ENCODE measurements at places on chromosomes 12 and 14.

GRCh38 chr12:69501154-69501895 is 31.1 kb downstream of the FRS2 start:
- DNase-seq, result no peak

DNA sequence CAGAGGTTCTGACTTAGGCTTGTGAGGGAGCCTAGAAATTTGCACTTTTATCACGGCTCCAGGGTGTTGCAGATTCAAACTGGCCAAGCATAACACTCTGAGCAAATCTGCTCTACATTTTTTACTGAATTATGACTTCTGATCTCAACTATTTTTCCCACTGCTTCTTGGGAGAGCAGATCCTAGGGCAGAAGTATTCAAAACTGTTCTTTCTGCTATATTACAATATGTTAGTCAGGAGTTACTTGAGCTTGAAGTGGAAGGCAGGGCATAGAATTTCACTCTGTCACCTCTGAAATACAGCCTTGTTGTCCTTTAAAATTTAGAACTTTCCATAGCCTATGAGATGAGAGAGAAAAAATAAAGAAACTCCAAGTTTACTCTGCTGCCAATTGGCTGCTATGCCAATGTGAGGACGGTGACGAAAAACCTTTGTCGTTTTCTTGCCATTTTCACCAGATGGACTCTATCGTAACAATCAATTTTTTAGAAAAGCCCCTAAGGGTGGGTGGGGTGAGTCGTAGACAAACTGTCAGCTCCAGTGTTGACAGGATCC is 16.4 kb upstream of the KERA start:
- DNase-seq, result no peak

DNA sequence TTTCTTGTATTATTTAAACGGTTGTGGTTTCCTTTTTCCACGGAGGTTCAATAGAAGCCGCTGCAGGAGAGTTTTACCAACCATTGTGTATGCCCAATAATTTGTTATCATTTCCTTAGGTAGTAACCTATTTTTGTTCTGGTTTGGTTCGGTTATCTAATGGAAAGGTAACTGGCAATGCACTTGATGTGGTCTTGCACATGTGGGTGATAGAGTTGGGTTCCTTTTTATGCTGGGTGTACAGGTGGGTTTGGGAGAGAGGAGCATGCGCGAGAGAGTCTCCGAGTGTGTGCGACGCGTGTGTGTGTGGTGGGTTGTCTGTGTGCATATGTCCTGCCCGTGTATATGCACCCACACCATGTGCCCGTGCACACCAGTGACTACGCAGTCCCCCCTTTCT is 102.7 kb upstream of the FKBP4 start:
- no peak for DNase-seq

GRCh38 chr12:6821591-6822425 is at the start of gene GPR162:
GPR162 (plus strand) TSS chr12:6821821; CDS start chr12:6823899, 2,078 bp downstream.
- no peak for DNase-seq

- no peak for DNase-seq
Observed at GRCh38 chr12:52223406-52224039, 9.5 kb upstream of the KRT7 start.

DNA sequence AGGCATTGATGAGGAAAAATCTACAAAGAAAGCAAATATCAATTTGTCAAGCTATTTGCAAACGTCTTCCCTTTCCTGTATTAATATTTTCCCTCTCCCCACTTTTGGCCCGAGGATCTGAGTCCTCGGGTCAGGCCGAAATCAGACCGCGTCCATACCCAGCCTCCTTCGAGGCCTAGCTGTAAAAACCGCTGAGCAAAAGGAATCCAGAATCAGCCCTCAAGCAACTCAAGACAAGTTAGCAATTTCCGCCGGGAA is 353 bp upstream of the MAPK1IP1L start:
- DNase-seq, result no peak

DNA sequence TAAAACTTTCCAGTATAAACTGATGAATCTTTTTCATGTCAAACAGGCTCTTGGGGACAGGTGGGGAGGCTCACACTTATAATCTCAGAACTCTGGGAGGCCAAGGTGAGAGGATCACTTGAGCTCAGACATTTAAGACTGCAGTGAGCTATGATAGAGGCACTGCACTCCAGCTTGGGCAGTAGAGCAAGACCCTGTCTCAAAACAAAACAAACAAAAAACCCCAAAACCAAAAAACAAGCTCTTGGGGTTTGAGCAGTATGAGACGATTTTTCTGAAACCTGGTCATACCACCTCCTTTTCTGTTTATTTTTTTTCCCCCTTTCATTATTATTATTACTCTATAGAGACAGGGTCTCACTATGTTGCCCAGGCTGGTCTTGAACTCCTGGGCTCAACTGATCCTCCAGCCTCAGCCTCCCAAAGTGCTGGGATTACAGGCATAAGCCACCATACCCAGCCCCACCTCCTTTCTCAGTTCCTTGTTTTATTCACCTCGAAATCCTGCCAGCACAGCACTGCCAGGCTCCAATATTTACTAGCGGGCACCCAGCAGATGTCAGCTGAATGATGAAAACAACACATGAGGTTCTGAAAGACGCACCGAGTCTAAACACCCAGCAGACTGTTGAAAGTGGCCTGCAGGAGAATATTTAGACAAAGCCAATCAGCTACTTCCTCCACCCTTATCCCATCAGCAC is 19.5 kb upstream of the CDK17 start:
- DNase-seq, result no peak

DNA sequence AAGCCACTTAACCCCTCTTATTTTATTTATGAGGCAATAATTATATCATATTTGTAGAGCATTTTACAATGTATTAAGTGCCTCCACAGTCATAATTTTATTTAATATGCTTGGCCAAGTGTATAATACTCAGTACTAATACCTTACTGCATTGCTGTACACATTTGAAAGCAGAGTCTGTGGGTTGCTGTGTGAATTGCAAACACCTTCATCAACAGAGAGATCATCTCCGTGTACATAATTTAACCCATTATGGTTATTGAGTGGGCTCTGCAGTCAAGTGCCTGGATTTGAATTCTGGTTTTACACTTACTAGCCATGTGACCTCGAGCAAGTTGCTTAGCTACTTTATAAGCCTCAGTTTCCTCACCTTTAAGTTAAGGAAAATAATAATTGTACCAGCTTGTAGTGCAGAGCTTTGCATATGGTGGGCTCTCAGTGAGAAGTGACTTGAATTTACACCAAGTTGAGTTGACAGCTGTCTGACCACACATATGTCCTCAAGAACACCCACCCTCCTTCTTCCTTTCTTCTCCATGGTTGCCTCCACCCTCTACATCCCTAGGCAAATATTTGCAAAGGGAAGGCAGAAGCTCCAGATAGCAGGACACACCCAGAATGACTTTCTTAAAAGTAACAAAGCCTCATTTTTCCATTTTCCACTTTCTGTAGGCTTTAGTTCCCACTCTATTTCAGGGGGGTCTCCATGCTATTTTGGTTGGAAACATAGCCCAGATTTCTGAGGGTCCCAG is 12.3 kb downstream of the CRACR2A start:
- DNase-seq, result no peak

DNA sequence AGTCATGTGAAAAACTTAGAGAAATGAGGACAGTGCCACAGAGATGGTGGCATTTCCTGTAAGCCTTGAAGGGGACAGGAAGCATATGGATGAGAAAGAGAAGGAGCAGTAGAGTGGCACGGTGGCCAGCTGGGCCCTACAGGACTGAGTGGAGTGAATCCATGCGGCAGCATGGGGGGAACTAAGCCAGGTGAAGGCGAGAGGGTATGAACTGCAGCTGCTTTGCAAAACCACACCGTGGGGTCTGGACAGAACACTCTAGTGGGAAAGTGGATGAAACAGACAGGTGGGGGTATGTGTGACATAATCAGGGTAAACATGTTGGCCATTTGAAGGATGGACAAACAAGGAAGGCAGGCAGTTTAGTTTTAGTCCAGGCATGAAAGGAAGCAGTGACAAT is 10.4 kb upstream of the SYCP3 start:
- no peak for DNase-seq

DNA sequence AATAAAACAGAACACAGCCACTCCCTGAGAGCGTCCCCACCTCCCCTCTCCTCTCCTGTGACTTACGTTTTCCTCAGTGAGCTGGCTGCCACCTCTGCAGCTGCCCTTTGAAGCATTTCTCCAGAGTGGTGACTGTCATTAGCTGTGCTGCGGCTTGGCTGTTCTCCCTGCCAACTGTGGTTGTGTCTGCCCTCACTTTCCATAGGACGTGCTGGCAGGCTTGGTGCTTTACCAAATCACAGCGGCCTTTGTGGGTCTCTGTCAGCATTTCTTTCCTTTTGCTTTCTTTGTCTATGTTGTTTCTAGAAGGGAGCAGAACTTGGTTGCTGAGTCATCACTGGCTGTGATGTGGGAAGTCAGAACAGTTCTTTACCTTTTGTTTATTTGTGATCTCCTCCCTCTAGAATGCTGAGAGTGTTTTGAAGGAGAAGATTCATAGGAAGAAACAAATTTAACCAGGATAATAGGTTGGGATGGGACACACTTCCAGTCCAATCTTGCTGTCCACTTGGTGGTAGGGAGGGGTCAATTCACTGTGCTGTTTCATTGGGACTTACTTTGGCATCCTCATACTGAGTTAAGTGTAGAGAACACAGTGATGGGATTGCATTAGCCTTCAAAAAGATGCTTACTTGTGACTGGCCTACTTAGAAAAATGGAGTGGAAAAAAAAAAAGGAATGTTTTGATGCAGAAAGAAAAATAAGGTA is 88.2 kb downstream of the TMX1 start:
- DNase-seq, result no peak

DNA sequence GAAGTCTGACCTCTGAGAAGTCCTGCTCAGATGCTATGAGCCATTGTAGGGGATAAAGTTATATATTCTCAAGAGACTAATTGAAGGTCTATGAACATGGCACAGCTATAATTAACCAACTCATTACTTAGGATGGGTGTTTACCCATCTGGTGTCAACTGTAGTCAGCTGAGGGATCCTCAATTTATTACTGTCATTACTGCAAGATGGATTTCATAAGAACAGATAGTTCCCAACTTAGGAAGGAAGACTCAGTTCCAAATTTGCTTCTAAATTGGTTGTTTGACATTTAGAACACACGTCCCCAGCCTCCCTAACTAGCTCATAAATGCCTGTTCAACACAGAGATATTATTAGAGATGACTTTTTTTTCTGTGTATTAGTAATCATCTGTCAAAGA is 81.4 kb downstream of the FRMD6 start:
- DNase-seq, result no peak

DNA sequence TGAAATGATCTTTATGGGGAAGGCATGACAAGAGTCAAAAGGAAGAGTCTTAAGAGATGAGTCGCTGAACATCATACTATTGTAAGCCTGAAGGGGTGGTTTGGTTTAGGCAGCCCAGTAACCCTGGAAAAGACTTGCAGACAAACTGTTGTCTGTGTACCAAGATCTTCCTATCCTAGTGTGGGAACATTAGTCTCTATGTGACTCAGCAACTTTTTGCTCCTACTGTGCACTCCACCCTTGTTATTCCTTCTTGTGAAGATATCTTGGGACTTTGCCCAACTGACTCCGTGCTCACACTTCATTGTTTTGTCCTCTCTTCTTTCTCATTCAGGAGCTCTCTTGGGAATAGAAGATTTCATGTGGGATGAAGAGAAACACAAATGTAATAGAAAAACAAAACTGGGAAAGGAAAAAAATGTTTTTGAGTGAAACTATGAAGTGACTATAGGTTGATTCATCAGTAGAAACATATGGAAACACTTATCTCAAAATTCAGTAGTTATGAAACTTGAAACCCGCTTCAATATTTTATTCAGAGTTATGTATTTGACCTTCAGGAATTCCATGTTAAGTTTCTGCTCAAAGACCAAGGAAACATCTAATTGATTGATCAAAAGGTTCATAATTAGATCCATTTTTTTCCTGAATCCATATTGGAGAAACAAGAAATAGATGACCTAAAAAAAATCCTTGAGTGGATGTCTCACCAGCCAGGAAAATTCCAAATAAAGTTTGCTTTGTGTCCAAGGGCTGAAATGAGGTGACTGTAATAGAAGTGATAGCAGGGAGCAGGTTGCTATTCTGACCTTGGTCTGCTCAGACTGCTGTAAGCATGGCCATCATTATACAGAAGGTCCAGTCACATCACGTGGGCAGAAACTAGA is 67.2 kb downstream of the BTG1 start:
- DNase-seq, result no peak

GRCh38 chr12:127381681-127382080 is 885.3 kb upstream of the TMEM132C start:
- no peak for DNase-seq

GRCh38 chr12:110932046-110932445 is 11.7 kb upstream of the MYL2 start:
- DNase-seq, result no peak

DNA sequence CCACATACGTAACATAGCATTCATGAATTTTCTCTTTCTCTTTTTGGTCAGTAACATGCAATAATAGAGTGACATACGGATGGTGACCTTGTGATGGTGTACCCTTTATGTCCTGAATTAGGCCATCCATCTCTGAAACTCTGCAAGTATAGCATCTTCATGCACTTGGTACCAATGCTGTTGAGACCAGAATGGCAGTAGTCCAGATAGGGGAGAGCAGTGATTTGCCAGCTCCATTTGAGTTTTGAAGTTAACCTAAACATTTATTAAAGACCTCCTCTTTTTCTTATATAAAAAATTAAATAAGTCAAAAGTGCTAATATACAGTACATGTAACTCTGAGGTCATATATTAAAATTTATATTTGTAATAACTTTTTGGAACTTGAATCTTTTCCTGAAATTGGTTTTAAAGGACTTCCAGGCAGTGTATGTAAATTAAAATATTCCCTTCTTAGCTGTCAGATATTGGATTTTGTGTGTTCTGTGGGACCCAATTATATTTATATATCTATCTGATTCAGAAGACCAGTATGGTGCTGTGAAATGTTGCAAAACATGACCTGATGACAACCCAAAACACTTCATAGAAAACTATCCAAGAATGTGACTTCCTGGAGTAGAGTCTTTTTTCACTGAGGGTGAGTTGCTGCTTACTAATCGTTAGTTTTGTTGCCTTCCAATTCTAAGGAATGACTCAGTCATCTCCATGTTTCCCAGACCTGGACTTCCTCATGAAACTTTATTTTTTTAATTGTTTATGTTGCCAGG is 3.5 kb downstream of the ELK3 start:
- DNase-seq, result no peak

DNA sequence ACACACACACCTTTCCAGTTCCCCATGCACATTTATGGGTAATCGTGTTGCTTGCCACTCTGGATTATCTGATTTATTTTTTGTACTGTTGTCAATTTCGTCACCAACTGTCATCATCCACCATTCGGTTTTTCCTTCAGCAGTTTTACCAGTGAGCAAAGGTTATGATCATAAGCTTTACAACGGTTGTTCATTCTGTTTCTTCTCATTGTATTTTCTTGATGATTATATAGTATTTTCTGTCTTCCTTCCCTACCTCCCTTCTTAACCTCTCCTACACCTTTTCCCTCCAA is 680 bp downstream of the NECAP1 start:
- no peak for DNase-seq

- no peak for DNase-seq
Observed at GRCh38 chr12:47349137-47350061, 269.6 kb upstream of the AMIGO2 start.
